ENCODE measurements at places on chromosomes 11 and 22.

GRCh38 chr22:25068707-25069106, 116.2 kb downstream of the KIAA1671 start:
- no peak for DNase-seq

- DNase-seq = no peak
Observed at GRCh38 chr11:12840871-12841660, 166.8 kb downstream of the TEAD1 start.

- DNase-seq = no peak
Observed at GRCh38 chr11:132864811-132865576, 667.3 kb downstream of the OPCML start.

DNA sequence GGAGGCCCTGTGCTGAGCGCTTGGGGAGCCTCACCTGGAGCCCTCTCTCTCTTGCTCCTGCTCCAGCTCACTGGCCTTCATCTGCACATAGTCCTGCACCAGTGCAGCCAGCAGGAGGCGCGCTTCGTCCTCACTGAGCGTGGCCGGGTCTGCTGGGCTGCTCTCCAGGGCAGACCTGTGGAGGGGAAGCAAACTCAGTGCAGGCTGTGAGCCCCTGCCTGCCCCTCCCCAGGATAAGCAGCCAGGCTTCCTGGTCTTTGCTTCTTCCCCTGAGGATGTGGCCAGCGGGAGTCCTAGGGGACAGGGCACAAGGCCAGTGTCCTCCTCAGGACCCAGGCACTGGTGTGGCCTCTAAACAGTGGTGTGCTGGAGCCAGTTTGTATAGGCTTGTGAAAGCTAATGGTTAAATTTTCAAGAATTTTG, 2.2 kb downstream of the CALCA start:
- peak; percentile 19 for DNase-seq

GRCh38 chr22:47847131-47847890, 1084.9 kb downstream of the TBC1D22A start:
- no peak for DNase-seq

DNA sequence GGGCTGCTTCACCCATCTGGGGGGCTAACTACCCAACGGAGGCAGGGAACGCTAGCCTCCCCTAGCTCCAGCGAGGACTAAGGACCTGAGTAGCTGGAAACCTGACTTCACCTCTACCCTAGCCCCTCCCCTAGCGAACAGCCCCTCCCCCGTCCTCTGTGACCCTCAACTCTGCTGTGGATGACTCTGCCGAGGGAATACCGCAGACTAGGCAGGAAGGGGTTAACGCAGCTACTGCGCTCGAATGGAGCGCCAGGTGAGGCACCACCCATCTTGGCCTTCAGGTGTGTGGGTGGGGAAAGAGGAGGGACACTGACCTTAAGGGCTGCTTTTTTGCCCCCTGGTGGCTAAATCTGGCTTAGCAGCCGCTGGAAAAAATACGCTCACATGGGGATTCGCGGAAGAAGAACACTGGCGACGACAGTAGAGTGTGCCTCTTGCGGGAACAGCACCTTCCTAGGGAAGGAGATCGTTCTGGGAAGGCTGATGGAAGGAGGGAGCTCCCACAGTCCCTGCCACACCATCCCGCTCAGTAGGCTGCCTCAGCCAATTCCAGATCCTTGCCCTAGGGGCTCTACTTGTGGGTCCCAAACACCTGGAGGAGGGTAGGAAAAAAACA, 4.5 kb upstream of the BCL9L start:
- DNase-seq = peak; percentile 82

GRCh38 chr22:37197451-37198257, 9.6 kb upstream of the C1QTNF6 start:
- DNase-seq = no peak

DNA sequence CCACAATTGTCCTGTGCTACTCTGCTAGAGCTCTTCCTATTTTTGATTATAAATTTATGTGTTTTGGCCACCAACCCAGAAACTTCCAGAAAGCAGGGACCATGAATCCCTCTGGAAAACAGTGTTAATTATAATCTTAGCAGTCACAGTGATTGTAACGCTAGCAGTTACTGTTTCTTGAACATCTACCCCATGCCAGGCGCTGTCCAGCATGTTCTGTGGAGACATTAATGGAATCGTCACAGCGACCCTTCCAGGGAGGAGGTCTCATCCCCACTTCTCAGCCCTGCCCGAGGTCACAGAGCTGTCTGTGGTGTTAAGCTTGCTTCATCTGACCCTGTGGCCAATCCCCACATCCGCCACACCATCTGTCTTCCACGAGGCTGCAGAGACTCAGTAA, 13.9 kb upstream of the PNPLA5 start:
- no peak for DNase-seq

DNA sequence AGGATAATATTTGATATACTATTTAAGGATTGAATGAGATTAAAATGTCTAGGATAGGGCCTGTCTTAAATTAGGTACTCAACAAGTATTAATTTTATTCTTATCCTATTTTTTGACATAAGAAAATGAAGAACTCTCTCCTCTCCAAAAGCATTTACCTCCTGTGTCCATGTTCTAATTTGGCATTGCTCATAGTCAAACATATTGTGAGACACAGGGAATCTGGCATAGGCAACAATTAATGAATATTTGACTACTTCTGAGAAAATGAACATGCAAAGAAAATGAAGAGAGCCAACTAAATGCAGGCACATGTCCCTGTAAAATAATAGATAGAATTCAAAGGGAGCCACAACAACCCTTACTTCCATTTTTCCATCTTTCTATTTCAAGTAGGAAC, 198.5 kb upstream of the C11orf87 start:
- DNase-seq = no peak

DNA sequence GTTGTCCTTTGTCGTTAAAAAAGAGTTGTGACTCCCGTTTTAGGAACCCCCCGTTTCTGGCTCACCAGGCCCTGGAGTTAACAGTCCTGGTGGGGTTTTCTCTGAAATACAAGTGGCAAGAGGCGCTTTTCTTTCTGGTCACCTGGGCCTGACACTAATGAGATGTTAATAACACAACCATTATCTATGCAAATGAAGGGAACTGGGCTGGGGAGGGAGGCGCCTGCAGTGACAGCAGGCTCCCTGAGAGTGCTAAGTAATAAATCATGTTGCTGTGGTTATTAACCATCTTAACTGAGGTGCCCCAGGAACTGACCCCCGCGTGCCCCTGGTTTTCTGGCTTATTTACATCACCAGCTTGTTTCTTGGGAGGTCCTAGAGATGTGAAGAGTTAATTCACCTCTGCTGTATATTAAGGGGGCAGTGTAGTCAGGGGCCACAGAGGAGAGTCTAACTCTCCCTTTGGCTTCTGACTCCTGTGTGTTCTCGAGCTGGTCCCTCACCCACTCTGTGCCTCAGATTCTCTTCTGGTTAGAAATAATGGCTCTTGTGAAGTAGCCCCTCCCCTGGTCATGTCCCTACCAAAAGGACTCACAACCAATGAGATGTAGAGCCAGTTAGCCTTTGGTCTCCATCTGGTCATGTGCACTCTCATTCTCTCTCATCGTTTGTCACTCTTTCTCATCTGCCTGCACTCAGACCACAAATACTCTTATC, 276.6 kb upstream of the CADM1 start:
- DNase-seq = no peak

DNA sequence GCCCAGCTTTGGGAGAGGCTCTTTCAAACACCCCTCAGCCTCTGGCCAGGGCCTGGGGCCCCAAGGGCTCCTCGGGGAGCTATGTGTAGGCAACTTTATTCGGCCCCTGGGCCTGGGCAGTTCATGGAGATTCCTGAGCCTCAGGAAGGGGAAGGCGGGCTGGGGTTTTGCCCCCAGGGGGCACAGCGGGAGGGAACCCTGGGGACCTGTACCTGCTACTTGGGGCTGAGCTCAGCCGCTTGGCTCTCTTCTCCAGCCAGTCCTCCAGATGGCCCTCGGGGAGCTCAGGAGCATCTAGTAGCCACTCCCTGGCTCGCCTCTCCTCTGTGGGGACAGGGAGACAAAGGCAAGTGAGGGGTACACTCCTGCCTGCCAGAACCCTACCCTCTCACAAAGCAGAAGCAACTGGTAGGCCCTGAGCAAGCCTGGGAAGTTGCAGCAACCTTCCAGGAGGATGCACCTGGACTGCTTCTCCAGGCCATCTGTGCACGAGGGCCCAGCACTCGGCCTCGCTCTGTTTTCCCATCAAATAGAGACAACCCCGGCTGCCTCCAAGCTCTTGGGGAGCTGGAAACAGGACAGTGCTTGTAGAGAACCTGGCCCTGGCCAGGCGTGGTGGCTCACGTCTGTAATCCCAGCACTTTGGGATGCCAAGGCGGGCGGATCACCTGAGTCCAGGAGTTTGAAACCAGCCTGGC, 18.5 kb downstream of the CABP7 start:
- DNase-seq = no peak
